Stimulated activated CD8-positive, alpha-beta memory T cell treated with anti-CD3 and anti-CD28 coated beads, Interleukin-4, amount 100 ng/mL, for 4 hours (primary cell): ENCODE measurements at places on chromosomes 11 and 22.

DNA sequence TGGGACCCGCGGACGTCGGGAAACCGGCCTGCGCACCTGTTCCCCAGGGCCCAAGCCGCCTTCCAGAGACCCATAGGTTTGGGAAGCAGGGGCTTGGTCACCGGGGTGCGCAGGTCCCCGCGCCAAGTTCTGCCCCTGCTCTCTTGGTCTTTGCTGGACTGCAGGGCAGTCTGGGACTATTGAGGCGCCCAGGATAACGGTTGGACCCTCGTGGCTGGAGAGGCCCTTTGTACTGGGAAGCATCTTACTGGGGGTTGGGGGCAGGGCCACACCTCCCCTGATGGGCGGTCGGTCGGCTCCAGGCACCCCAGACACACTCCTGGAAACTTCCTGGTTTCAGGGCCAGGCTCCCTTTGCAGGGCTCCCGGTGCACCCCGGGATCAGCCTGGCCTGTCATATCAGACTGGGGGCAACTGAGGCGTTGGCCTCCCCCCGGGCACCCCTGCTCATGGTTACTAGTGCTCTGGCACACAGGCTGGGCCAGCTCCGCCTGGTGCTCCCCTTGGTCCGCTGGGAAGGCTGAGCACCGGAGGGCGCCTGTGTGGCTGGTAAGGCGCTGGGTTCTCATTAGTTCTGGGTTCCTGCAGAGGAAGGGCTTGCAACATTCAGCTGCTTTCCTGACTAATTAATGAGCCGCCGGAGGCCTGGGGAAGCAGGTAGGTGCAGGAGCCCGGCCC, 1250.5 kb downstream of the BRD1 start:
- no peak for DNase-seq

- DNase-seq, result no peak
These were observed 4.6 kb upstream of the CCDC188 start for GRCh38 chr22:20155330-20156041.

DNA sequence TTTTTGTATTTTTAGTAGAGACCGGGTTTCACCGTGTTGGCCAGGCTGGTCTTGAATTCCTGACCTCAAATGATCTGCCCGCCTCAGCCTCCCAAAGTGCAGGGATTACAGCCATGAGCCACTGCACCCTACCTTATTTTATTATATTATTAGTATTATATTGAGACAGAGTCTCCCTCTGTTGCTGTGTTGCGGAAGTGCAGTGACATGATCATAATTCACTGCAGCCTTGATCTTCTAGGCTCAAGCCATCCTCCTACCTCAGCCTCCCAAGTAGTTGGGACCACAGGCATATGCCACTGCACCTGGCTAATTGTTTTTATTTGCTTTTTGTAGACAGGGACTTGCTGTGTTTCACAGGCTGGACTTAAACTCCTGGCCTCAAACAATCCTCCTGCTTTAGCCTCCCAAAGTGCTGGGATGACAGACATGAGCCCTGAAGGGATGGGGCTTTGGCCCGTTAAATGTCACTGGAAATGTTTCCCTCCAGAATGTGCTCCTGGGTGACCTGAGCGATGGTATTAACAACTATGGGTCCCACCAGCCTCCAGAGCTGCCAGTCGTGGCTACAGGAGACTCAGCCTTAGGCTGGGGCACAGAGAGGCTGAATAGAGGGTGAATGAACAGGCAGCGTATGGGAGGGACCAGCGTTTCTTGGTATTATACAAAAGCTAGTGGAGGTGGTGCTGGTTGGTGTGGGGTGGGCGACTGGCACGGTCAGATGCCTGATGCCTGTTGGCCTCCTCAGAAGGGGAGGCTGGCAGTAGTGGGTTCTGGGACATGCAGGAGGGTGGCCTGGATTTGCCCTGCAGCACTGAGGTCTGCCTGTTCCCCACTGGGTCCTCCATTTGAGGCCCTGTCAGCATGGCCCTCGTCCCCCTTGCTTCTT, 7.3 kb downstream of the TANGO2 start:
- DNase-seq, result no peak

DNA sequence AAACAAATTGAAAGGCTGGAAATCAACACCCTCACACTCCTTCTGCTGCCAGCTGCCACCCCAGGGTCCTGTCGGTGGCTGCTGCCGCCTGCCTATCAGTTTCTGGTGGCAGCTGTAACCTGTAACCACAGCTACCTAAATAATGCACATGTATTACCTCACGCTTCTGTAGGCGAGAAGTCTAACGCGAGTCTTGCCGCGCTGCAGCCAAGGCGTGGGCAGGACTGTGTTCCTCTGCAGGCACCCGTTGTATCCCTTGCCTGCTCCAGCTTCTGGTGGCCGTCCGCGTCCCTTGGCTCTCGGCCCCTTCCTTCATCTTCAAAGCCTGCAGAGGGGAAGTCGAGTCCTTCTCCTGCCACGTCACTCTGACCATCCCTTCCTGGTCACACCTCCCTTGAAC, 44.1 kb upstream of the GCAT start:
- no peak for DNase-seq

DNA sequence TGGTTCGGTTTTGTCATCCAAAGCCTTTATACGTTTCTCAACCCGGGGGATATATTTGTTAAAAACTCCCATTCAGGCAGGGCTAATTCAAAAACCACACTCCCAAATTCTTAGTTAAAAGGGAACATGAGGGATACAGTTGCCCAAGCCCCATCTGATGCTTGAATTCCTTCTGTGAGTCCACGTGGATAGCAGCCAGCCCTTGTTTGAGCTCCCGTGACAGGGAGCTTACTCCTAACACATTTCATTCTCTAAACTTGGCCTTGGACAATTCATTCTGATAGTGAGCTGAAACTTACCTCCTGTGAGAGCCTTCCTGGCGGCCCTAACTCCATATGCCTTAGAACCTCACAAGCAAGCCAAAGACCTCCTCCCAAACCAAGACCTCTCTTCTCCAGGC, 357.5 kb downstream of the TENM4 start:
- no peak for DNase-seq
